ENCODE measurements at places on chromosomes 7 and 10. TPM values are rescaled to one million over a fixed set of nuclear protein-coding genes. Genes with fewer than 3 reads are reported as not detected.

Gene VENTX
- not detected for total RNA-seq

Gene AGR2
- total RNA-seq = not detected

Gene ELMO1
- not detected for total RNA-seq

Gene FAM25C
- not detected for total RNA-seq

Gene HIPK2
- 21.7 TPM for total RNA-seq

Gene CFAP43
- total RNA-seq = not detected

DNA sequence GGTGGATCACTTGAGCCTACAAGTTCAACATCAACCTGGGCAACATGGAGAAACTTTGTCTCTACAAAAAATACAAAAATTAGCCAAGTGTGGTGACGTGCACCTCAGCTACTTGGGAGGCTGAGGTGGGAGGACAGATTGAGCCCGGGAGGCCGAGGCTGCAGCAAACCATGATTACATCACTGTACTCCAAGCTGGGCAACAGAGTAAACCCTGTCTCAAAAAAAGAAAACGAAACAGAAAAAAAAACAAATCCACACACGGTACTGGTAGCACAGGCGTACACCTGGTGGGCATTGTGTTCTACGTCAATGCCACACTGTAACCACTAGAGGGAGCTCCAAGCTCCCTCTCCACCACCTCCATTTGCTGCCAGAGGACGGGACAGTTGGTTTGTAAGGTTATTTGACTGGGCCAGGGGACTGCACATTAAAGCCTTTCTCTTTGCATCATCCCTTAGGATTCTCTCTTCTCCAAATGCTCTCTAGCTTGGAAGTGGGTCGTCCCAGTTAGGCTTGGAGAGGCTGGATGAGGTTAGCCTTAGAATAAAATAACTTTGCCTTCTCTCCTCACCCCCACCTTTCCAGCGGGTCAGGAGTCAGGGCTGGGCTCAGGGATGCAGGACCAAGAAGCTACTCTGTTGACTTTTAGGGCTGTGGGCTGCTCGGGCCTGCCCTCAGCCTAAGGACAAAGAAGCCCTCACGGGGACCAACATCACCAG lies 130.8 kb downstream of the SORBS1 start:
- DNase-seq = peak; percentile 44

DNA sequence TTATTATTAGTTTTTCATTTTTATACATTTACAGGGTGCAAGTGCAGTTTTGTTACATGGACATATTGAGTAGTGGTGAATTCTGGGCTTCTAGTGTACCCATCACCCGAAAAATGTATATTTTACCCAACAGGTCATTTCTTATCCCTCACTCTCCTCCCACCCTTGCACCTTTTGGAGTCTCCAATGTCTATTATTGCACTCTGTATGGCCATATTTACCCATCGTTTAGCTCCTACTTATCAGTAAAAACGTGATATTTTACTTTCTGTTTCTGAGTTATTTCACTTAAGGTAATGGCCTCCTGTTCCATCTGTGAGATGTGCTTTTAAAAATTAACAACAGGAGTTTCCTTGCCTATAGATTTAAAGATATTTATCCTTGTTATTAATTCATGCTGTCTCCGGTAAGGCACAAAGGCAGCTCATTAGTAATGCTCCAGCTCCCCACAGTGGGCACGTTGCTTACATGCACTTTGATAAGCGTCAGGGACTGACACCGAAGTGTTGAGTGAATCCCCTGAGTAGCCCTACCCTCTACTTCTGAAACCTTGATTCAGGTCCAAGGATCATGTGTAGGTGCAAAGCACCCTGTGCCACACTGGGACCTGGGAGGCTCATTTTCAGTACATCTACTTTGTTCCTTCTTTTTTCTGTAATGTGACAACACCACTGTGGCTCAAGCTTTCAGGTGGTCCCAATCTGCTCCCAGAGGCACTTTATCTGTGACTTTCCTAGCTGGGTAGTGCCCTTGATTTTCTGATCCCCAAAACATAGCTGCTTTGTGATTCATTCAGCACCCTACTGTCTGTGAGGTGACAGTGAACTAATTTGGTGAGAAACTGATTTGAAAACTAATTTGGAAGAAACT lies 27.3 kb downstream of the HYAL4 start:
- DNase-seq = peak; percentile 42

GRCh38 chr7:64113981-64114380 lies 68.7 kb downstream of the ZNF727 start:
- DNase-seq = no peak

- DNase-seq = no peak
These were observed 48.6 kb downstream of the ICA1 start for GRCh38 chr7:8213381-8213780.

GRCh38 chr7:7385421-7385820 lies 150.3 kb downstream of the COL28A1 start:
- no peak for DNase-seq

GRCh38 chr7:103130901-103131624 lies 17.8 kb downstream of the NAPEPLD start:
- no peak for DNase-seq

GRCh38 chr10:34544400-34544799 lies 270.7 kb downstream of the PARD3 start:
- no peak for DNase-seq

DNA sequence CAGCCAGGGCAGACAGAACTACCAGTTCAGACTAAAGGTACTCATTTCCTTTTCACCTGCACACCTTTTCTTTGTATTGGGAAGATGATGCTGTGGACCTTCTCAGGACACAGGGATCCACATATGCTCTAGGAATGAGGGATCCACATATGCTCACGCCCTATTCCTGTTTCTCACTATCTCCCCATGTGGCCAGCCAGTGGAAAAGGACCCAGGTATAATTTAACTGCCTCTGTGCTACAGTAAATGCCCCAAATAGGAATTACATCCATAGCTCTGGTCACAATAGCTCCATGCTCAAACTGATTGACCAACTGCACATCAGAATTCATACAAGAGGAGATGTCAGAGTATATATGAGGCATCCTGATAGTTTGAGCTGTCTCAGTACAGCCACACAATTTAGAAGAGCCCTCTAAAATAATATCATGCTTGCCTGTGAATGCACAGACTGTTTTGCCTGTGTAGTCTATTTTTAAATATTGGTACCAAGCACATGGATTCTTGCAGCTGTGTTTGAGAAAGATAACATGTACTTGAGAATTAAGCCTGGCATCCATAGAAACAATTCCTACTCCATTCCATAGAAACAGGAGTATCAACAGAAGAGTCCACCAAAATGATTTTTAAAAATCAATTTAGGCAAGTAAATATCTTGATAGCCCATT lies 43.7 kb downstream of the CTTNBP2 start:
- no peak for DNase-seq

- peak; percentile 60 for DNase-seq
These were observed 12.5 kb upstream of the HERPUD2 start for GRCh38 chr7:35707422-35707821.

DNA sequence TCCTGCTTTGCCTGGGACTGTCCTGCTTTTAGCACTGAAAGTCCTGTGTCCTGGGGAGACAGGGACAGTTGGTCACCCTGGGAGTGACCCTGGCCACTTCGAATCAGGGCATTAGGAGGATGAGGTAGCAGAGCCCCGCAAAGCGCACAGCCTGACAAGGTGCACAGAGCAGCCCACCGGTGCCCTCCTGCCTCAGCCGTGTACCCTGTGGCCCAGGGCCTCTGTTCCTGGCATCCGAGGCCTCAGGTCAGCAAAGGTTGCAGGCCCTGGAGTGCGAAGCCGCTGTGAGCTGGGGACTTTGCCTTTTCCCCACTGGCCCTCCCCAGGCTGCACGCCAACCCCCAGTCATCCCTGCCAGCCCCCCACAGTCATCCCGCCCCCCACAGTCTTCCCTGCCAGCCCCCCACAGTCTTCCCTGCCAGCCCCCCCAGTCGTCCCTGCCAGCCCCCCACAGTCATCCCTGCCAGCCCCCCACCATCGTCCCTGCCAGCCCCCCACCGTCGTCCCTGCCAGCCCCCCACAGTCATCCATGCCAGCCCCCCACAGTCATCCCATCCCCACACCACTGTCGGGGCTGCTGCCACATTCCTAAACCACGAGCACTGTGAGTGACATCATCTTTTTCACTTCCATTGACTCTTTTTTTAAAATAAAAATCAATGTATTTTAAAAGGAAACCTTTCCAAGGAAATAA lies 91.8 kb downstream of the RGS10 start:
- DNase-seq = peak; percentile 21

DNA sequence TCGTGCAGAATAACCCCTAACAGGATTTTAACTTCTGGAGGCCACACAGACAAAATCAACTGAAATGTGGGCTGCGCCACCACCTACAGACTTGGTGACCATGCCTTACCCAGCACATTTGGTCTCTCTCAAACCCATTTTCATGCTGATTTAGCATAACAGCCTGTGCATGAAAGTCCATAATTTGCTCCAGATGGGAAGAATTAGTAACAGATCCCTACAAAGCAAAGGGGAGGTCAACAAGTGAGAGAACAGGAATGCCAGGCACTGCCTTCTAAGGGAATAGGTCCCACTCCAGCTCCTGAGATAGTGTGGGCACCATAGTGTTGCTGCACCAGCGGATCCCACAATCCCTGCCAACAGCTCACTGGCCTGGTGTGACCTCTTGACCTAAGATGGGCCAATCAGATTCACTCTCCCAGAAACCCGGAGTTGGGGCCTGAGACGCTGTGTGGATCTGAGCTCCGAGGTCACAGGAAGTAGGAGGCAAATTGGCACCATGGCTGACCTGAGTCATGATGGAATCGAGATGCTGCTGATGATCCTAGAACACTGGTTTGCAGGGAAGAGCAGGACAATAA lies 32.4 kb downstream of the SLIT1 start:
- DNase-seq = no peak

DNA sequence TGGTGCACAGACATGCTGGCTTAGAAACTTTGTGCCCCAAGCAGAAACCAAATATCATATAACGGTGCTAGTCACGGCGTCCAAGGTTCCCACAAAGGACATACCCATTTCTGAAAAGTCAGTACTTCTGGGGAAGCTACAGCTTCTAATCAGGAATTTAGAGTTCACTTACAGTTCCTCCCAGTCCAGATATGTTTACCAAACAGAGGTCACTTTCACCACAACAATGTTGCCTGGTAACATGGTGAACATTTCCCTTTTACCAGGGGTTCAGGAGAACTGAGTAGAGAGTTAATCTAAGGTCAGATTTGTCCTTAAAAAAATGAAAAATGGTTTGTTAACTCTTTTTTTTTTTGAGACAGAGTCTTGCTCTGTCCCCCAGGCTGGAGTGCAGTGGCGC lies 265.9 kb upstream of the MKLN1 start:
- no peak for DNase-seq

DNA sequence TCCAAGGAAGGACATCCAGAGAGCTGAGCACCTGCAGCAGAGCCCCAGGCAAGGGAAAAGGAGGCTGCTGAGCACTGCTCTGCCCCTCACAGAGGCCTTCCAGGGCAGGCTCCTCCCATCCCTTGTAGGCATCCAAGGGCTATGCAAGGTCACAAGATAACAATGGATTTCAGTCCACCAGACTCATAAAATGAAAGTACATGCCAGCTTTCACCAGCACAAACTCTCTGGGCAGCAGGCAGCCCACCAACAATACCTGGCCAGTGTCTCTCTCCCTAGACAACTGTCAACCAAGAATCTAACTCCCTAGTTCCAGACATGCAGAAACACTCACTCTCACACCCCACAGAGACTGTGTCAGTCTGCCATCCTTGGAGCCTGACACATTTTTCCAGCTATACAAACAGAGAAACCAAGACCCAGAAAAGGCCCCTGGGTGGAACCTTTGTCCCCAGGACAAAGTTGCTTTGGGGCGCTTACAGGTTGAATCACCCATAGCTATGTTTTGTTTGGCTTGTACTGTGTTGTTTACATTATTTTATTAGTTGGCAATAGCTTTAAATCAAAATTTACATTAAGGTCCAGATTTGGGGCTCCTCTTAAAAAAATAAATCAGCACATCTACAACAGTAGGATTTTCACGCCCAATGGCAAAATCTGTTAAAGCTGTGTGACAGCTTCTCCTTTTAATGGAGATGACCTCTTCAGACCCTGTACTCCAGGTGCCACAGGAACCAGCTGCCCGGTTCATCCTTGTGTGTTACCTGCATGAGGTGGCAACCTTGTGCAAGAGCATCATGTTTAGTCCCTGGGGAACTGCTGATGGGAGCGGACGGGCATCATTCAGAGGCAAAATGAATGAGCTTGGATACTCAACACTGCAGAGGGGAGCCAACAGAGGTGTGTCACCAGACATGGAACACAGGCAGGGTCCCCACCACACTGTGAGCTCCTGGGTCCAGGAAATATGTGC lies 5.2 kb downstream of the GRID1 start:
- DNase-seq = no peak

GRCh38 chr7:152522571-152523067 lies 86.8 kb upstream of the KMT2C start:
- no peak for DNase-seq

DNA sequence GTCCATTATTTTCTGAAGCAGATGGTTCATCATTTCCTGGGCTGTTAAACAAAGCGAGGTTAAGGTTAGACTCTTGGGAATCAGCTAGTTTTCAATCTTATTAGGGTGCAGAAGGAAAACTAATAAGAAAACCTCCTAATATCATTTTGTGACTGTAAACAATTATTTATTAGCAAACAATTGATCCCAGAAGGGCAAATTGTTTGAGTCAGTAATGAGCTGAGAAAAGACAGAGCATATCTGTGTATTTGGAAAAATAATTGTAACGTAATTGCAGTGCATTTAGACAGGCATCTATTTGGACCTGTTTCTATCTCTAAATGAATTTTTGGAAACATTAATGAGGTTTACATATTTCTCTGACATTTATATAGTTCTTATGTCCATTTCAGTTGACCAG lies 10.1 kb downstream of the BUB3 start:
- no peak for DNase-seq

DNA sequence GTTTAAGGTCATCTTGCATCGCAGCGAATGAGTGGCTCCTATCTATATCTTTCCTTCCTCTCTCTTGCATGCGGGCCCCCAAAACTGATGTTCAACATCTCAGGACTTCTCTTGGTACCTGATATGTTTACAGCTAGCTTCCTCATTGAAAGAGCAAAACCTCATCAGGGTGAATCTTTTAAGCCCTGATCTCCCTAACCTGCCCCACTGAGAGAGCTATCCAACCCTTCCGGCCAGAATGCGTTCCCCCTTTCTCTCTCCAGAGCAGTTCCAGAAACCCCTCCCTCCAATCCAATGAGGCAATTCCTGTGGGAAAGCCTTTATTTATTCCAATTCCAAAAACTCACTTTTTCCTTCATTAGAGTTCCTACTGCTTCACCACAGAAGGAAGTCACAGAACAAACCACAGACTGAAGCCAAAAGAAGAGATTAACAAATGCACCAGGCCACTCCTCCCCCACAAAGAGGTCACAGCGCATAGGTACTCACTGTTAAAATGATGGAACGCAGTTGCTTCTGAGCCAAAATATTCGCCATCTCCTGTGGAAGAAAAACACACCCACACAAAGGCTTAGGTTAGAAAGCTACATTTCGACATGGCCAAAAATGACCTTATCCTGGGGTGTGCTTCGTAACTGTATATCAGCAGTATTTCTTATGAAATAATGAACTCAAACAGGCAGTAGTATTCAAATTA lies 232.4 kb downstream of the ELMO1 start:
- DNase-seq = no peak

- DNase-seq = no peak
These were observed 345.5 kb downstream of the REEP3 start for GRCh38 chr10:63866747-63867140.
